ENCODE measurements at places on chromosomes 12 and 14. TPM values are rescaled to one million over a fixed set of nuclear protein-coding genes. Genes with fewer than 3 reads are reported as not detected.

PTPRO gene
- 0.24 TPM for total RNA-seq

DNA sequence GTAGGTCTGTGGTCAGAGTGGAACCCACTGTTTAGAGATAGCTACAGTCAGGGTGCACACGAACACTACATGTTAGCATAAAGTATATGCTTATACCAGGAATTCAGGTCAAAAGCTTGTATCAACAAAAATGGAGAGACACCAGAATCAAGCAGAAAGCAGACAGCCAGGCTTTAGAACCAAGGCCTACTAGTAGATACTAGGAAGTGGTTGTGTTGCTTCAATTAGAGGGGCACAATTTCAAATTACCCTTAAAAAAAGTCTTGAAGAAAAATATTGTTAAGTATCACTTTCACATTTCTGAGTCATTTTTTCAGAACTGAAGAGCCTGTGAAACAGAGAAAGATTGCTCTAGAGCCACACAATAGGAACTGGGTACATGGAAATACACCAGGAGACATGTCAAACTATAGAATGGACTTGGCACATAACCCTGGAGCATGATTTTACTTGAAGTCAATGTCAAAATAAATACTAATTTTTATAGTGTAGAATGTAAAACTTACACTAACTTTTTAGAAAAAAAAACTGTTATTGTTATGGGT, 41.6 kb downstream of the LRRC9 start:
- no peak overlapping the region for H3K27ac ChIP-seq
- H3K4me3 ChIP-seq = no peak overlapping the region
- DNase-seq = no peak

TMPRSS12 gene
- total RNA-seq = not detected

C12orf54 gene
- total RNA-seq = not detected

TMEM117 gene
- 8.9 TPM for total RNA-seq

- no peak overlapping the region for H3K4me3 ChIP-seq
- H3K27ac ChIP-seq = no peak overlapping the region
- no peaks in the 10 kb centered on the region for H3K4me1 ChIP-seq
- H3K27me3 ChIP-seq = no peaks in the 10 kb centered on the region
- no peak for DNase-seq
Measured at GRCh38 chr12:3225154-3225795, 148.1 kb downstream of the TSPAN9 start.

CACNA2D4 gene
- 0.34 TPM for total RNA-seq

DNA sequence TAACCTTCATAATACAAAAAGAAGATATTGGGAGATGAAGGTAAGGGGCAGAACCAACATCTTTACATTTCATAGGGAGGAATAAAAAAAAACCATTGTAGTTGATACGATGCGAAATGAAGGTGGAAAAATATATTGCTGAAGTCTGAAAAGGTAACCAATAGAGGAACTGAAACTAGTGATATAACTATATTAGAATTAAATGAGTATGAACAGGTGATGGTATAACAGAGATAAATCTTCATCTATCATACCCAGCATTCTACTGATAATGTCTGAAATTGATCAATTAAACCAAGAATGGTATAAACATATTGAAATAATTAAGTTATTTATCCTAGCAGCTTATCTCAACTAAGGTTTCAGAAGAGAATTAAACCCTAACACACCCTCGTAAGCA, 332.1 kb downstream of the NELL2 start:
- peaks cover 3% of the 10 kb centered on the region for H3K4me1 ChIP-seq
- H3K36me3 ChIP-seq = no peaks in the 10 kb centered on the region
- no peaks in the 10 kb centered on the region for H3K27me3 ChIP-seq
- no peak overlapping the region for H3K4me3 ChIP-seq

DNA sequence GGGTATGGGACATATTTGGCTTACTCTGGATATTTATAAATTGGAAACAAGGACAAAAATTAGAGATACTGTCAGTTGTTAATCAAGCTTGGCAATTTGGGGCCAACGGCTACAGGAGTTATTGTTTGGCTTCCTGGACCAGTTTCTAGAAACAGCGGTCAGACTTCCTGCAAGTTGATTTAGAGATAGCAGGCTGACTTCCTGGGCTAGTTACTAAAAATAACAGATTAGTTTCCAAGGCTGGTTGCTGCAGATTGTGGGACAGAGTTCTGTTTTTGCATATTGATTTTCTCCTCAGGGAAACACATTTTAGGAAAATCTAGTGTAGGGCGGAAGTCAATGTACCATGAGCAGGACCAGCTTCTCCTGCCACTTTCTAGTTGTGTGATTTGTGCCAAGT, 144.0 kb upstream of the TMPO start:
- H3K27ac ChIP-seq = no peak overlapping the region
- H3K4me3 ChIP-seq = no peak overlapping the region
- H3K36me3 ChIP-seq = no peaks in the 10 kb centered on the region
- H3K4me1 ChIP-seq = no peaks in the 10 kb centered on the region
- no peaks in the 10 kb centered on the region for H3K27me3 ChIP-seq

SUDS3 gene
- 57.8 TPM for total RNA-seq

ACSM4 gene
- total RNA-seq = not detected

HOXC12 gene
- total RNA-seq = not detected

GRCh38 chr12:15289192-15289591, 33.1 kb upstream of the PTPRO start:
- no peak overlapping the region for H3K27ac ChIP-seq
- peaks cover 9% of the 10 kb centered on the region for H3K27me3 ChIP-seq
- DNase-seq = no peak
- peaks cover 3% of the 10 kb centered on the region for H3K4me1 ChIP-seq
- no peak overlapping the region for H3K4me3 ChIP-seq

All from progenitor cell of endocrine pancreas (in vitro differentiated cells).